Nucleus accumbens (tissue), 56 donors: ENCODE measurements at places on chromosomes 13 and 19.

GRCh38 chr19:12567951-12568350 lies 16.7 kb upstream of the ZNF564 start:
- DNase-seq, result no peak

- no peak for DNase-seq
Observed at GRCh38 chr13:100244431-100244830, 155.5 kb downstream of the PCCA start.

DNA sequence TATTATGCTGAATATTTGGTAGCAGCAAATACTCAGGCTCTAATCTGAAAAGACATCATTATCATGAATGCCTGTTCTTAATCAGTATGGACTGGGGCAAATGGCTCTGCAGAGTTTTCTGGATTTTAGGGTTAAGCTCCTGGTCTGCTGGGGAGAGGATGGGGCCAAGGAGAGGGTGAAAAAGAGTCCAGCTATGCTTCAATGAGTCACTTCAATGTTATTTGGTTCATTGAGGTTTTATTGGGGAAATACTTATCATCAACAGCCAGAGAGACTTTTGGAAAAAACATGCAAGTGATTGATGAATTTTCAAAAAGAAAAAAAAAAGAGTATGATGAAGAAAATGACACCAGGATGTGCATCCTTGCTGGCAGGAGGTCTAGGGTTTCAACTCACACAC lies 278.3 kb downstream of the UQCRFS1 start:
- DNase-seq, result no peak

GRCh38 chr13:75415694-75416093 lies 66.3 kb downstream of the TBC1D4 start:
- no peak for DNase-seq

DNA sequence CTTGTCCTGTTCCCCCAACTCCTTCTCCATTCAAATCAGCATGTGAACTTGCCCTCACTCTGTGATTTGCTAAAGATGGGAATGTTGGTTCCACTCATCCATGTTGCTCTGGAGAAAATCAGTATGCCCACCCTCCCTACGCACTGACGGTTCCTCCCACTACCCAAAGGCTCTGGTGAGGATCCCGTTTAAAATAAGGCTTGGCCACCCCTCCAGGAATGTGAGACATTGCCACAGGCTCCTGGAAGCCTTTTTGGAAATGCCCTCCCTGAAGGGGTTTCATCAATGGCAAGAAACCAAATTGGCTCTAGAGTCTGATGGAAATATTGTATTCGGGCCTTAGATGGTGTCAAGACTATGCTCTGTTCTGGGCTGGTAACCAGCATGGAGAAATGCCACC lies 187.3 kb downstream of the USP12 start:
- DNase-seq, result no peak

- DNase-seq, result peak; percentile 37
Observed at GRCh38 chr13:52851137-52851962, 2.9 kb upstream of the PCDH8 start.

DNA sequence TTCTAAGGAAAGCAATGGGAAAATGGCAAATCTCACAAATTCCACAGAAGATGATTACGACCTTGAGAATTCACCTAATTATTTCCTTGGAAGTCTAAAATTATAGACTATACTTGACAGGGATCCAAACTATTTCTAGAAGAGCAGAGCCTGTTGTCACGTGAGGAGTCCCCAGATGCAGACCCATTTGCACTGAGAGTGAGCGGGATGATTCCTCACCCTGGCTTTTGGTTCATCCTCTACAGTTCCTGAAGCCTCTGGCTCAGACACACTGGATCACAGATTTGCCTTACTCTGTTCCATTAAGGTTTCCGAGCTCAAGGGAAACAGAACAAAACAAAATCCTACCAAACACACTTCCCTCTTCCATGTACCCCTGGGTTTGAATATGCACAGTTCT lies 23.0 kb upstream of the CYSLTR2 start:
- no peak for DNase-seq

DNA sequence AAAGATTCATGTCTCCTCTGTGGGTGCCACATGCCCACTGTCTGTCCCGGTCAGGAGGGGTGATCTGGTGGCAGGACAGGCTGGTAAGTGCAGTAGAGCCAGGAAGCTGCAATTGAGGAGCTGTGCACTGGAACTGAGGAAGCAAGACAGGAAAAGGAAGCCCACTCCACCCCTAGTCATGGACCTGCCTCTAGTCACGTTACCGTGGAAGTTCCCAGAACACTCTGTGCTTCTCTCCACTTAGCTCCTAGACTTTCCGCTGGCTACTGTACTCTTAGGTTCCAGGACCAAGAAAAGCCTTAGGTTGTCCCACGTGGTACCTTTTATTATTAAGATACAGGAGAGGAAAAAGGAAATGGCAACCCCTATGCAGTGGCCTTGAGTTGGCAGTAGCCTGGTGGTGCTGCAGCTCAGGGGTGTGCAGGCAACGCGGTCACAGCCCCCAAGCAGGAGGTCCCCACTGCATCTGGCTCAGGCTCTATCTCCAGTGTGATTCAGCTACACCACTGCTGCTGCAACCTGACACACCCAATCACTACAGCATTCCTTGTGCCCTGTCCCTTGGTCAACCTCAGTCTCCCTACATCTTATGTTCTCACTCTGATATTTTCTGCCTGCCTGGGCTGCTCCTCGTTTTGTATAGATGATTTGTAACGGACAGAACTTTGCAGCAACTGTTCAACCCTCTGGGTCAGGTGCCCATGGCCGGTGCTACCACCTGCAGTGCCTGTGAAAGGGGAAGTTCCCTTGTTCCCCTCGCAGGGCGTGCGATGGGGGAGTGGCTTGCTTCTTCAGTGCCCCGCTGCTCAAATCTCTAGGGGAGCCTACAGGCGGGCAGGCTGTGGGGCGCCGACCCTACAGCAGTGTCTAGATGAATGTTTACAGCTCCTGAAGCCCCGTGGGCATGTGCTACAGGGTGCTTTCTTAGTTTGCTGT lies 24.4 kb upstream of the GPR12 start:
- DNase-seq, result no peak
